Stimulated activated CD4-positive, alpha-beta T cell treated with anti-CD3 and anti-CD28 coated beads, Interleukin-2, amount 100 ng/mL, for 24 hours (primary cell): ENCODE measurements at places on chromosomes 7 and 10.
A peak's percentile ranks its signal among the peaks of the same experiment; 100 is the strongest.

DNA sequence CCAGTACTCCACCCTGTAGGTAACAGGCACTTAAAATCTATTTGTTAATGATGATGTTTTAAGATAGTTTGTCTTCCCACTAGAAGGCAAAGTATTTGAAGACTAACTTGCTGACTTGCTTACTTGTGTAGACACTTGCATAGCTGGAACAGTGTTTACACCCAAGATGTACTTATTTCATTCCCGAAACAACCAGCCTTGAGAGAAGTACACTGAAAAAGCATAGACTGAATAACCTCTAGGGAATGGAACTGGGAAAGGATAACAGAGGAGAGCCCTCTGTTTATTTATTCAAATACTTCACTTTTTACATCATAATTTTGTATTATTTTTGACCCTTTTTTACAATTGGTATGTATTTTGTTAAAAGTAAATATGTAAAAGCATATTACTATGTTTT is 33.1 kb upstream of the TMEM26 start:
- DNase-seq: no peak

DNA sequence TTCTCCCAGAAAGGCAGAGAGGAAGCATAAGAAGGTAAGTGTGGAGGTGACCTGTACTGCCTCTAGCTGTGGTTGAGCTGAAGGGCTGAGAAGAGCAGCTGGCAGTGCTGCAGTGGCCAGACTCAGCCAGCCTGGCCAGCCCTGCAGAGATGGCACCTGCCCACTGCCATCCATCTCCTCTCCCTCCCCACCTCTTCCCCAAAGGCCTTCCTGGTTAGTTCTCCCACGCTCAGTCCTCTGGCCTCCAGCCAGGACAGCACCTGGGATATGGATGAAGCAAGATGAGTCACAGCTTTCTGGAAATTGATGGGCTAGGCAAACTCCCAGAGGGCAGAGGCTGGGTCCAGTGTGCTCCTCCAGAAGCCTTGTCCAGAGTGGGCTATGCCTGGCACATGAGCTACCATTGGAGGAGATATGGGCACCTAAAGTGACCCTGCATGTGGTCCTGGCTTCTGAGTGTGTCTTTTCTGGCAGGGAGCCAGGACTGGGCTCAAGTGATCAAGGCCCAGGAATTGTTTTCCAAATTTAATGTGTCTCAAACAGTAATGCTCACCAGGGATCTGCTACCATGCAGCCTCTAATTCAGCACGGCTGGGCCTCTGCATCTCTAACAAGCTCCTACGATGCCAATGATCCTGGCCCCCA is 81.0 kb upstream of the CACUL1 start:
- no peak for DNase-seq

DNA sequence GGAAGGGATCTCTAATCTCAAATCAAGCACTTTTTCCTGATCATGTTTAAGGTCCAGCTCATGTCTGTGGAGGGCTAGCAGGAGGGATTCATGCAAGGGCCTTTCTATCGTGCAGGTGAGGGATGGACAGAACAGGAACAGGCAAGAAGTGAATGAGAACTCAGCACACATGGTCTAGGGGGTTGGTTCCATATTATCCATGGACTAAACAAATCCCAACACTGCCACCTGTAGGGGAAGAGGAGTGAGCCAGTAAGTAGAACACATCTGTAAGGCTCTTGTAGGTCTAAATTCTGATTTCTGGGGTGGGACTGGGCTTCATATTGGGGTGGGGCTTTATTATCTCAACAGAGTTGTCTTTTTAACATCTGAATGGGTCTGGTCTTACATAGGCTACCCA is 138.0 kb upstream of the TARP start:
- DNase-seq: no peak

GRCh38 chr10:98361131-98362025 is 53.6 kb downstream of the PYROXD2 start:
- peak; percentile 27 for DNase-seq

GRCh38 chr10:86387178-86387794 is 20.7 kb upstream of the GRID1 start:
- DNase-seq: no peak

- no peak for DNase-seq
These were observed 760 bp upstream of the KCTD7 start for GRCh38 chr7:66627881-66628360.

GRCh38 chr7:102912742-102913141 is at the start of gene LRRC17:
Gene LRRC17, plus strand, starts transcription at chr7:102913000. Its CDS starts 20,914 bp downstream, at chr7:102933914.
- DNase-seq: no peak

GRCh38 chr10:110867807-110868465 is 3.8 kb upstream of the PDCD4 start:
- no peak for DNase-seq

DNA sequence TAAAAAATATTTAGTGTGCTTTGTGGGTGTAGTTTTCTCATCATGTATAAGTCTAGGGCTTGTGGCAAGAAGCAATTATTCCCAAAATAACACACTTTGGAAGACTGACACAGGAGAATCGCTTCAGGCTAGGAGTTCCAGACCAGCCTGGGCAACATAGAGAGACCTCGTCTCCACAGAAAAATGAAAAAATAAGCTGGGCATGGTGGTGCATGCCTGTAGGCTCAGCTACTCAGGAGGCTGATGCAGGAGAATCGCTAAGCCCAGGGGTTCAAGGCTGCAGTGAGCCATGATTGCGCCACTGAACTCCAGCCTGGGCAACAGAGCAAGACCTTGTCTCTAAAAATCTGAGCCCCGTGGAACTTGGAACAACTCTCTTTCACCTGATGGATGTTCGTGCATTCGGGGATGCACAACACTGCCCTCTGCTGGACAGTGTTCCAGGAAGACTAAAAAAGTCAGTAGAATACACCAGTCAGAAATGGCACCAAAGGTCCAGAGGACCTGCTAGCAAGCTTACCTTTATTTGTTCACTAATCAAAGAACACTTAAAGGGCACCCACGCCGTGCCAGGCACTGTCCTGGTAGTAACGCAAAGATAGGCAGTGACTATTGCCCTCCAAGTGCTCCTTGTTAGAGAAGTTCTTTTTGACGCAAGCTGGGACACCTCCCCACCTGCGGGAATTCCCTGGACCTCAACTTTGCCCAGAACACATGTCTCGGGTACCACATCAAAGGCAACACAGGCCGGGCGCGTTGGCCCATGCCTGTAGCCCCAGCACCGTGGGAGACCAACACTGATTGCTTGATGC is 81.9 kb upstream of the CALN1 start:
- peak; percentile 70 for DNase-seq

DNA sequence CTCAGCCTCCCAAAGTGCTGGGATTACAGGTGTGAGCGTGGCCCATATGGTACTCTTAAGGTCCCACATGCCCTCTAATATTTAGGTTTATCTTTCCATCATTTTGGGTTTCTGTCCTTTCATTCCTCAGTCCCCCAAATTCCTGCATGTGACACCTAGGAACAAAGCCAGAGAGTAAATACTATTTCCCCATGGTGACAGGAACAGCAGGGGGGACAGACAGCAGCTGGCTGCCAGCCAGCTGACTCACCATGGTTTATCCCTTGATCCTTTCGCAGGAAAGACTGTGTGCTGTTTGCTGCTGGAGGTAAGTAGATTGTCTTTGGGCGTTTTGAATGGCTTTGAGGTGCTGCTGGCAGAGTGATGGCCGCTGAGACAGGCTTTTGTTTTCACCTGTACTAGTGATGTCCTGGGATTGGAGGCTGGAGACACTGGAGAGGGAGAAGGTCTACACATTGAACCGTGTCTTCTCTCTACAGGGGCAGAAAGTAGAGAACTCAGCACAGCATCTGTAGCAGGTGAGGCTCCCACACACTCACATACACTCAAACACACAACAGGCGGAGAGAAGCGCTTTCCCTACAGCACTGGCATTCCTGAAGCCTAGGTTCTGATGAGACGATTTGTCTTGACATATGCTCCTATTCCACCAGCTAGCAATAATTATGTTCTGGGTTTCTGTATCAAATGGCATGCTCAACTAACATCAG is 83.7 kb upstream of the EFCAB10 start:
- no peak for DNase-seq

DNA sequence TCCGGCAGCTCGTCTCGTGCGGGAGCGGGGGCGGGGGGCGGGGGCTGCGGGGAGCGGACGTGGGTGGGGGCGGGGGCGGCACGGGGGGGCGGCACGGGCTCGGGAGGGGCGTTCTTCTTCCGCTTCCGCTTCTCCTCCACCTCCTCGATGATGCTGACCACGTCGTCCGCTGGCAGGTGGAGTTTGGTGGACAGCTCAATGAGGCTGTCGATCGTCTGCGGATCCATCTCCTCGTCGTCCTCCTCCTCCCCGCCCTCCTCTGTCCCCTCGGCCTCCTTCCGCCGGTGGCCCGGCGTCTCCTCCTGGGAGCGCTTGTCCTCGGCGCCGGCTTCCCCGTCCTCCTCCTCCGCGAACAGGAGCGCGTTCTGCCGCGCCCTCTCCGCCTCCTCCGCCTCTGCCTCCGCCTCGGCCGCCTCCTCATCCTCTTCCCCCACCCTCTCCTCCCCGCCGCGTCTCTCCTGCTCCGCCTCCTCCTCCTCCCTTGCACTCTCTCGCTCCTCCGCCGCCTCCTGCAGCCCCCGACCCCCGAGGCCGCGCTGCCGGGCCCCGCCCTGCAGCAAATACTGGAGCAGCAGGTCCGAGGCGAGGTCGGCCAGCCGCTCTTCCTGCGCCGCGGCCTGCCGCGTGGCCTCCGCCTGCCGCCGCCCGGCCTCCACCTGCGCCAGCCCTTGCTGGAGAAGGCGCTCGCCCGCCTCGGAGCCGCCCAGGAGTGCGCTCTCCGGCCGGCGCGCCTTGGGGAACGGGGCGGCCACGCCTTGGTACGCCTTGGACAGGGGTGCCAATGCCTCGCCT is 1.9 kb downstream of the VGF start:
- peak; percentile 40 for DNase-seq

DNA sequence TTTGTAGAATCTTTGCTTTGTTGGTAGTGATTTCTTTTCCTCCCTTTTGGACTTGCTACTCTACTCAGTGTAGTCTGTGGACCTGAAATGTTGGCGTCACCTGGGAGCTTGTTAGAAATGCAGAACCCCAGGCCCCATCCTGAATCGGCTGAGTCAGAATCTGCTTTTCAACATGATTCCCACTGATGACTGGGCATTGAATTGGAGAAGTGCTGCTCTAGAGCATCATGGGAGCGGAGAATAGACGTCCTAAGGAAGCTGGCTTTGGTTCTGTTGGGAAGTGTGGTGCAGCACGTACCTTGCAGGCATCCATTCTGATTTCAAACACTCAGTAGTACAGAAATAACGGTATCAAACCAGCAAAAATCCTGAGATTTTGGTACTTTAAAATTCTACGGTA is 54.7 kb downstream of the RBM33 start:
- no peak for DNase-seq

GRCh38 chr10:114869520-114869892 is 47.9 kb downstream of the FHIP2A start:
- DNase-seq: no peak

DNA sequence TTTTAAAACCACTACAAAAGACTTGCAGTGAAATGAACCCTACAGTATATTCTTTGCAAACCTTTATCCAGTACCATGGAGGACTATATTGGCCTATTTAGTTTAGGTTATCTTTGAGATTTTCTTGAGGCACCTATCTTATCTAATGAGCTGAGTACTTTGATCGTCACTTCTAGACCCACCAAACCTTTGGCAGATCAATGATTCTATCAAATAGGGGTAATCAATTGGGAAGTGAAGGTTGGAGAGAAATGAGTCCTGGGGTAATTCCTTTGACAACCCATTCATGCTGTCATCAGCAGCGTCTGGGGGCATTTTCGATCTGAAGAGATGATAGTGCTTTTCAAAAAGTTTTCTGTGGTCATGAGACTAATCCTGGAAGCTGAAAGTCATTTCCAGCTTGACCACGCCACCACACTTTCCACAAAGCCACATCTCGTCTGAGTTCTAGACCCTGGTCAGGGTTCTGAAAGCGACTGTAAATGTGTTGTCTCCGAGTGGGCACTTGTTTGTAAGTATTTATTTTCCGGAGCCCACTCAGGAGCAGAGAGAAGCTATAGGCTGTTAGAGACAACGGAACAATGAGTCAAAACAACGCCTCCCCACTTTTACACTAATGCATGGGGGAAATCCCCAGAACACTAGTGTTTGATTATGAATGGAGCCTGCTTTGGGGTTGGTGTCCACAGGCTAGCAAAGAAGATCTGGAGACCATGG is 4.8 kb downstream of the EGR2 start:
- peak; percentile 79 for DNase-seq

DNA sequence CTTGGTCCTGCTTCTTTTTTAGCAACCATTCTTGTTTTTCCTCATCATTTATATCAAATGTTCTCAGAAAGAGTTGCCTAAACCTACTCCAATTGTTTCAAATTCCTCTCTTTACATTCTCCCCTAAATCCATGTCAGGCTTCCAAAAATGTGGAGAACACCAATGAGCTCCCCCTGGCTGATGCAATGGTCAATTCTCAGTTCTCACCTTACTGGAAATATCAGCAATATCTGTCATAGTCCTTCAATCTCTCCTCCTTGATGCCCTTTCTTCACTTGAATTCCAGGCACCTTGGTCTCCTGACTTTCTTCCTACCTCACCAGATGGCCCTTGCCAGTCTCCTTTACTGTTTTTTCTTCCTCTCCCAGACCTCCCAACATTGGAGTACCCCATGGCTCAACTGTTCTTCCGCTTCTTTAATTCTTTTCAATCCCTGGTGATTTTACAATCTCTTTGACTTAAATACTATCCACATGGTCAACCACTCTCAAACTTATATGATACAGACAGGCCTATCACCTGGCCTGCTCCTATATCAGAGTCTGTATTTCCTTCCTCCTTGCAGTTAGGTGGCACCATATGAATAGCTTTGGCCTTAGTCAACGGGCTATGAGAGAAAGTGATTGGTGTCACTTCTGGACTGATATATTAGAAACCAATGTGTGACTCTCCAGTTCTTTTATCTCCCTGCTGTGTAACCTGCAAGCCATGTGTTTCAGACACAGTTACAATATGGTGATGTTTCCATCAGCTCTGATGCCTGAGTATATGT is 47.4 kb upstream of the CAV2 start:
- DNase-seq: no peak

DNA sequence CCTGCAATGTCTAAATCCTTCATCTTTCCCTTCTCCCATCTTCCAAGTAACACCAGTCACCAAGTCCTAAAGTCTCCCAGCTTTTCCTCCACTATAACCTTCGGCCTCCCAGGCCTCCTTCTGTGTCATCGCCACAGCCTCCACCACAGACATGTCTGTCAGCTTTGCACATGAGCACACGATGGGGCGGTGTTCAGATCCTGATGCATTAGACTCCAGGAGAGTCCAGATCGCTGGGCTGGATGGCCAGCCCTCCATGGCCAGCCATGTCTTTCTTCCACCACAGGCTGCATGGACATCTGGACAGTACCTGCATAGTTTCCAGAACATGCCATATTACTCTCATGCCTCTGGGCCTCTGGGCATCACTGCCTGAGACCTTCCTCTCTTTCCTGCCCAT is 974.2 kb upstream of the ZNF722 start:
- DNase-seq: no peak

DNA sequence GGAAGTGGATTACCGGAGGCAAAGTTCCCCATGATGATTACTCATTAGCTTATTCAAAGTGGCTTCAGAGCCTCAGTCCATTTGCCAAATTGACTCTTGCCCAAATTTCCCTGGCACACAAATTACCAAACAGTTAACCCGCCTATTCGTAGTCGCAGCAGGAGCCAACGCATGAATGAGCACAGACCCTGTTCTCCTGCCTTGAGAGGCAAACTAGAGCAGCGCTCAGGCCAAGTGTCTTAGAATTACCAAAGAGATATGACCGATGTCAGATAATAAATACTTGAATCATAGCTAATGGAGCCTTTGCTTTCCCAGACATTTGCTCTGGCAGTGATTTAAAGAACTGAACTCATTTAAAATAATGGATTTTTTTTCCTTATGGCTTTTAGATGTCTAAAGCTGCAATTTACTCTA is 64.9 kb downstream of the CTTNBP2 start:
- DNase-seq: no peak
